ENCODE measurements at places on chromosomes 13 and 19. TPM values are rescaled to one million over a fixed set of nuclear protein-coding genes. Genes with fewer than 3 reads are reported as not detected.

Gene SLC1A6
- 11.4 TPM for total RNA-seq

Gene TRAPPC6A
- total RNA-seq = 13.3 TPM

Gene PABPC3
- total RNA-seq = 0.10 TPM

Gene ADPRHL1
- total RNA-seq = 16.7 TPM

Gene ATP4B
- total RNA-seq = not detected

Gene ETV2
- 0.79 TPM for total RNA-seq

Gene PSG6
- not detected for total RNA-seq

Gene CRLF1
- total RNA-seq = 9.3 TPM

Gene ERCC5
- 55.8 TPM for total RNA-seq

Gene ATP4A
- not detected for total RNA-seq

Gene RUBCNL
- 3.9 TPM for total RNA-seq

Gene ALOX5AP
- total RNA-seq = 13.3 TPM

Gene ACER1
- 4.0 TPM for total RNA-seq

Gene MYO16
- 1.7 TPM for total RNA-seq

Gene IL11
- 0.30 TPM for total RNA-seq

Gene FAAP24
- 0.79 TPM for total RNA-seq

Gene MBD3L2
- total RNA-seq = not detected

Gene ATP8A2
- total RNA-seq = 1.1 TPM

Gene ADM5
- 0.69 TPM for total RNA-seq

Gene LILRB1
- total RNA-seq = 0.49 TPM

Gene TLE2
- total RNA-seq = 10.9 TPM

Gene MIA
- 8.8 TPM for total RNA-seq

Gene ZBTB32
- total RNA-seq = not detected

Gene ZNF813
- 4.4 TPM for total RNA-seq

Gene GPR12
- 0.69 TPM for total RNA-seq

Gene ERVV-1
- total RNA-seq = not detected

Gene OR10H1
- total RNA-seq = not detected

Gene INAFM1
- 3.1 TPM for total RNA-seq

Gene ZNF571
- 7.4 TPM for total RNA-seq

Gene TYROBP
- total RNA-seq = 14.1 TPM

Gene ZNF829
- total RNA-seq = 3.8 TPM

Gene ZNF235
- total RNA-seq = 10.4 TPM

Gene TEX26
- not detected for total RNA-seq

Gene SIGLEC12
- total RNA-seq = not detected

All from skin of body (tissue), 3 donors.